Neural progenitor cell (in vitro differentiated cells): ENCODE measurements at places on chromosomes 5 and 9. TPM values are rescaled to one million over a fixed set of nuclear protein-coding genes. Genes with fewer than 3 reads are reported as not detected.

ZNF483 gene
- total RNA-seq = 26.9 and 30.7 TPM in 2 replicates

DNA sequence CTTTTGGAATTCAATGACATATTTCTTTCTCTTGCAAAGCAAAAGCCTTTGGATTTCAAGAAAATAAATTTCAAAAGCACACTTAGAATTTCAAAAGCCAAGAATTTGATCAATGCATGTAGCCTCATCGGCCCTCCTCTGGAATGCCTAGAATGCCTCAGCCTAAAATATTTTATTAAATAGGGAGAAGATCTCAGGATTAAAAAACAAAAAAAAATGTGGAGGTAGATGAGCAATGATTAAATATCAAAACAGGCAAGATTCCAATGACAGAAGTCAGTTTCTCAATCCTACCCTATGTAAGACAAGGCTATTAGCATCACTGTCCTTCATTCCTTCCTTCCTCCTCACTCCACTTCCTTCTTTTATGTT is 169.0 kb downstream of the CDH6 start:
- DNase-seq = no peak

DNA sequence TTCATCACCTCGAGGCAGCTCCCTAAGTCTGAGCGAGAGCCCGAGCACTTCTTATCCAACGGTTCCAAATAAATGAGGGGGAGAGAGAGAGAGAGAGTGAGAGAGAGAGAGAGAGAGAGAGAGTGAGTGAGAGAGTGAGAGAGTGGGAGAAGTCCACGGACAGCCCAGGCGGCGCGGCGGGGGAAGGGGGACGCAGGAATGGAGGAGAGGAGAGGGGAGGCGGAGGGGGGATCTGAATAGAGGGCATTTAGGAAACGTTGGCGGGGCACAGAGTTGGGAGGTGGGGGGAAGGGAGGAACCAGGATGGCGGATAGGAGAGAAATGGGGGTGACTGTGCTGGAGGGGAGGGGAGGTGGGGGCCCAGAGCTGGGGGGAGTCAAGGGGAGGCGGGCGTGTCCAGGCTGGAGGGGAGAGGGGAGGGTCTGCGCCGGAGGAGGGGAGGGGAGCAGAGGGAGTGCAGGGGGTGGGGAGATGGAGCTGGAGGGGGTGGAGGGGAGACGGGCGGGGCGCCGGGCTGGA is 398 bp upstream of the BASP1 start:
- peak; percentile 86 for DNase-seq

DNA sequence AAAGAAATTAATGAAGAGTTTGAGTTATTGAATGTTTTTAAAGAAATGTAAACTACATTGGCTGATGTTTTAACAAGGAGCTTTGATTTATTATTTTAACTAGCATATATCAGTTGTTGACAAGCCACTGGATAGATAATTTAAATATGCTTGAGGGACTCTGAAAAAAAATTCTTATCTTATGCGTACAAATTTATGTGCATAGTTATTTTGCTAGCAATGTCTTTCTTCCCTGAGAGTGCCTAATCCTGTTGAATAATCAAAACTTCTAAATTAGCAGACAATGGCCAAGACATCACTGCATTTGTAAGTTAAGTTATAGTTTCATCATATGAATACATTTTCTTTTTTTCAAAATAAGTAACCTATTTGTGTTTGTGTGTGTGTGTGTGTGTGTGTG is 342.3 kb downstream of the MED10 start:
- no peak for DNase-seq

MCIDAS gene
- not detected in 2 replicates for total RNA-seq

PRDM9 gene
- not detected in 2 replicates for total RNA-seq

DNA sequence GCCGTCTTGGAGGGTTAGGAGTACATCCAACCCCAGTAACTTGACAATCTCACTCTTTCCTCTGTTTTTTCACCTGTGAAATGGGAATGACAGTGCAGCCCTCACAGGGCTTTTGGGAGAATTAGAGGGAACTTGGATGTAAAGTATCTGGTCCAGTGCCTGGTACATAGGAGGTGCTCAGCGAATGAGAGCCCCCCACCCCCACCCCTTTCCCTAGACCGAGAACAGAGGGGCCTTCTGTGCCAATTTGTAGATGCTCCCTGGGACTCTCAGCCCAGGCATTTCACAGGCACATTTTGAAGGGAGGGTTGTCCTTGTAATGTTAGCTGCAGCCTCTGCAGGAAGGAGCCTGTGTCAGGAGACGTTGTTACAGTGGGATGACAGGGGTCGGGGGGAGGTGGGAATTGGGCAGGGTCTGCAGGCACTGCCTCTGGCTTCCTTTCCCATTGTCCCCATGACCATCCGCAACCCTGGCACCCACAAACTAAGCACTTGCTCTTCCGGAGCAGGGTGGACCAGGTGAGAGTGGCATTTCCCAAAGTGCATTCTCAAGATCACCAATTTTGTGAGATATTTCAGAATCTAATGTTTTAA is 47.0 kb downstream of the AMBP start:
- DNase-seq = no peak

- no peak for DNase-seq
These were observed 78.0 kb downstream of the LPAR1 start for GRCh38 chr9:110960288-110960687.

TMEM215 gene
- total RNA-seq = not detected in 2 replicates

- no peak for DNase-seq
These were observed 63.6 kb downstream of the CEP120 start for GRCh38 chr5:123359454-123360200.

IL13 gene
- not detected in 2 replicates for total RNA-seq

DNA sequence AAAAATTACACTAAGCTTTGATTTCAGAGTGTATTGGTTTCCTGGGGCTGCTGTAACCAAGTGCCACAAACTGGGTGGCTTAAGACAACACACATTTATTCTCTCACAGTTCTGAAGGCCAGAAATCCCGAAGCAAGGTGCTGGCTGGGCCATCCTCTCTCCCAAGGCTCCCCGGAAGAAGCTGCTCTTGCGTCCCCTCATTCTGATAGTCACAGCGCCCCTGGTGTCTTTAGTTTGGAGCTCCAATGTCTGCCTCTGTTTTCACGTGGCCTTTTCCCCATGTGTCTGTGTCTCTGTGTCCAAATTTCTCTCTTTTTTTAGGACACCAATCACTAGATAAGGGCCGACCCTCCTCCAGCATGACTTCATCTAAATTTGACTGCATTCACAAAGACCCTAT is 56.7 kb downstream of the ROPN1L start:
- DNase-seq = no peak

DNA sequence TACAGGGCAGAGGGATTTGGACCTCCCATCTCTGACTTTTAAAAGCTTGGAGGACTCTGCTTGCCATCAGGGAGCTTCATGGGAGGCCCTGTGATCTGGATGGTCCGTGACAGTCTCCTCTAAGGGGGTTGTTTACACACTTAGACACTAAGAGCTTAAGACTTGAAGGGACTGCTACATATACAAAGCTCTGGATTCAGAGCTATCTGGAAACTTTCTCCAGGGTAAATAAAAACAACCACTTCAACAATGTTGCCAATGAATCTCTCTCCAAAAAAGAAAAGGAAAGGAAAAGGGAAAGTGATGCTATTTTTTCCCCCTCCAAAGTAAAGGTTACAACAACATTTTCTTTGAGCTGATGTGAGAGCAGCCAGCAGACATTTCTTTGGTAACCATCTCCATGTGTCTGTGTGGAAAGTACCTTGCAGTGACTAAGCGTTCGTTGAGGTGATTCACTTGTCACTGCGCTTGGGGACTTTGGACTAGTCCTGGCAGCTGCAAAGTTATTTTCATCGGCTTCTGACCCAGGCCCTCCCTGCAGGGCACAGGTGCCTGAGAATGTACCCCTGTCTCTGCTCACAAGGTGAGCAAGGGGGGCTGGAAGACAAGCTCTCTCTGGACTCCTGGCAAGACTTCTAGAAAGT is 262.1 kb upstream of the KLF4 start:
- DNase-seq = no peak

DNA sequence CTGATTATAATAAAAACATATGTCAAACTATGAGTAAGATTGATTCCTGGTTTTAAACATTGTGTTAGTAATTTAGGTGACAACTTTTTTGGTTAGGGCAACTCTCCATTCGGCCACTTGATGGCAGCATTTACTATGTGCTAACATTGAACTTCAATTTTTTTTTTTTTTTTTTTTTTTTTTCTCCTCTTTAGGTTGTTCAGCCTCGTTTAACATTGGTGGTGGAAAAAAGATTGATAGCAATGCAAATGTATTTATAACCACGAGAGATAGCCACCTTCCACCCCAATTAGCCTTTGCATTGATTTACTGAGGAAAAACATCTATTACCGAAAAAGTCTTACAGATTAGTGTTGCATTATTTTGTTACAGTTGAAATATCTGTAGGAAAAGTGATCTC is 159.1 kb downstream of the CSNK1G3 start:
- peak; percentile 61 for DNase-seq

DNA sequence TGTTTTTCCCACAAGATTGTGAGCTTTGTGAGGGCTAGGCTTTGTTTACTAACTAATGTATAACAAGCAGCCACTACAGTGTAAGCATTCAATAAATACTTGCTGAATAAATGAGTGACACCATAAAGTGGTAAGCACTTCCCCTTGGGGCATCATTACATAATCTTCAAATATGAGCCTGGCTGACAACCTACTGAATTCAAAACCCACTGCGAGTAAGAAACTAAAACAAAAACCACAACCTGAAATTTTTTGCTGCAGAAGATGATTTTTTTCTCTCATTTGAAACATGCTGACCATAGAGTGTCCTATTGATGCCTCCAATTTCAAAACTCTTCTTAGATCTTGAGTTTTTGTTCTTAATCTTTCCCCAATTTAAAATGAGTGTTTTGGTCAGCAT is 331.3 kb upstream of the CCNG1 start:
- DNase-seq = no peak

- peak; percentile 72 for DNase-seq
These were observed 66.9 kb downstream of the DCP2 start for GRCh38 chr5:113043491-113043931.

RNF180 gene
- total RNA-seq = 5.5 and 7.0 TPM in 2 replicates

- no peak for DNase-seq
These were observed 127.6 kb upstream of the CYLC2 start for GRCh38 chr9:102867488-102867887.

- peak; percentile 67 for DNase-seq
These were observed 15.8 kb downstream of the ISL1 start for GRCh38 chr5:51398875-51399642.

DNA sequence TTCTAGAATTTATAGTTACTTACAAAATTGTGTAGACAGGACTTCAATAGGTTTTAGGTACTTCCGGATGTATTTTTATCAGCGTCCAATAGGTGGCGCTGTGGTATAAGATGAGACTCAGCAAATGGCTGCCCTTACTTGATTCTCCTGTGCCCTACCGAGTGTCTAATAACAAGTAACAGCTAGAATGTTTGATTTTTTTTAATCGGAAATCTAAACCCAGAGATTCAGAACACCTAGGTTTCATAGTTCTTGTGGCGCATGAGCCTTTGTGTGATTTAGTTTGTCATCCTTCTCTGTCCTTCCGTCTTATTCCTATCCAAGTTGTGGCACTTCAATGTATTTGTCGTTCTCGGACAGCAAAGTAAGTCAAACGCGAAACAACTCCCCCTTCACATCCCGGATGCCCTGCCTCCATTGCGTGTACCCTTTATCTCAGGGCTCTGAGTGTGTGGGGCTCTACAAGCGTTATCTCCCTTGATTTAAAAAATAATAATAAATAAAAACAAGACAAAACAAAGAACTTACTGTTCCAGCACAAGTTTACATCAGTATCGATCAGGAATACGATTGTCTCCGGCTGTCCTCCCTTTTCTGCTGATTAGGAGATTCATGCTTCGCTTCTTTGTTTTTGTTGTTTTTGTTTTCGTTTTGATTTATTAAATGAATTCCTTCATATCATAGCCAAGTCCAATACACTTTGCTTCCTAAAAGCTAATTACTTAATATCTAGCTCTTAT is 50.7 kb upstream of the SLC30A5 start:
- peak; percentile 87 for DNase-seq

C7 gene
- total RNA-seq = not detected in 2 replicates

SLC27A6 gene
- 1.9 and 7.4 TPM in 2 replicates for total RNA-seq

GRCh38 chr9:78725503-78725902 is 428.6 kb downstream of the PSAT1 start:
- no peak for DNase-seq

- peak; percentile 66 for DNase-seq
These were observed 181.6 kb downstream of the EPB41L4A start for GRCh38 chr5:112237456-112237855.

DNA sequence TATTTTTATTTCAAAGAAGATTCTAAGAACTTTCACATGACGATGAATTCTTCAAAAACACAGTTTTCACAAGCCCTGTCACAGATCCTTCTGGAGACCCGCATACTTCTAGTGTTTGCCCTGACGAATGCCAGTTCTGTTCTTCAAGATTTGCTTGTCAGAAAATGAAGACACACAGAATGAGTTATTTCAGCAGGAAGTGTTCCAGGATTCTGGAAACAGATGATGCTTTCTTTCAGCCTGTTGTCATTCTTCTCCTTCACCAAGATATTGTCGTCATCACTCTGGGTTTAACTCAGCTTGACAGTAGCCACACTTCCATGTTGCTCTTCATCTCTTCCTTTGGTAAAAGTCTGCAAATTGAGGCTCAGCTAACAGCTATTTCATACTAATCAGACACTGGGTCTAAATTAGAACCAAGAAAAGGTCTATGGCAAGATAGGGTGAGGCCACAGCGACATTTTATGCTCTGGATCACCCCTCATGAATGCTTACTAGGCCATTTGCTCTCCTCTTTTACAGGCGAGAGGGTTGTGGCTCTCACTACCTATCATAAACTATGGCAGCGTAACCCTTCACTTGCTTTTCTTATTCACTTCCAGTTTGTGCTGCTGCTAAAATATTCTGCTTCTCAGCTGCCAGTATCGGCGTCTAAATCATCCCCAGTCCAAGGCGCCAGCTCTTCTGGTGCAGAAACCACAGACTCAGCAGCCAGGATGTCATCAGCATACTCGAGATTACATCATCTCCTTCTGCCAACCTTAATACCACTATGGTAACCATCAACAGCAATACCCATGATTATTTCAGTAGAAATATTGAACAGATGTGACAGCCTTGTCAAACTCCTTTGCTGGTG is 159.6 kb upstream of the TBCA start:
- no peak for DNase-seq

DDX41 gene
- 60.7 and 118 TPM in 2 replicates for total RNA-seq

DNA sequence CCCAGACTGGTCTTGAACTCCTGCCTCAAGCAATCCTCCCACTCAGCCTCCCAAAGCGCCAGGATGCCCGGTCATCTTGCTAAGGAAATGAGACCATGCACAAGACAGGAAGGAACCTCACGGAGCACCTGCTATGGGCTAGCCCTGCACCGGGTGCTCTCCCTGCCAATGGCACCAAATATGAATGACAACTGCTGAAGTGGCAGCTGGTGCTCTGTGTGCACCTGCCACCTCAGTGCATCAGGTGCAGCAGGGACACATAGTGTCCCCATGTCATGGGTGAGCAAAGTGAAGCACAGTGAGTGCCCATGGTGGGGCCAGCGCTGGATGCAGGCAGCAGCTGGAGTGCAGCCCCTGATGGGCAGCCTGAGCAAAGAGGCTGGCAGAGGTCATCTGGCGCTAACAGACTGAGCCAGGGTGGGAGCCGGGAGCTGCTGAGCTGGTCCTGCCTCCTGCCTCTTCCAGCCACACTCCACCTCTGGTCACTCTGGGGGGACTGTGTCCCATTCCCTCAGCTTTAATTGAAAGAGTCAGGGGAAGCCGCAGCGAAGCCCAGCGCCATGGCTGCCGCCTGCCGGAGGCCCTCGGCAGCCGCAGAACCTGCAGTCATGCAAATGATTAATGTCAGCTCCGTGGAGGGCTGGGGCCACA is 46.4 kb downstream of the BARX1 start:
- DNase-seq = no peak

GRCh38 chr5:103035701-103036100 is 84.2 kb downstream of the GIN1 start:
- no peak for DNase-seq
